Sigmoid colon (tissue), 7 donors: ENCODE measurements at places on chromosomes 7 and 10. TPM values are rescaled to one million over a fixed set of nuclear protein-coding genes. Genes with fewer than 3 reads are reported as not detected.

Gene GJD4
- not detected for polyA plus RNA-seq

Gene LIPN
- not detected for polyA plus RNA-seq

Gene NKX6-2
- polyA plus RNA-seq = not detected

Gene RARRES2
- 132 TPM for polyA plus RNA-seq

Gene ANKRD7
- polyA plus RNA-seq = not detected

Gene CDK13
- polyA plus RNA-seq = 13.2 TPM

Gene ASIC3
- polyA plus RNA-seq = 0.46 TPM

Gene FAM180A
- polyA plus RNA-seq = 1.8 TPM
